Activated naive CD4-positive, alpha-beta T cell treated with anti-CD3 and anti-CD28 coated beads, Interleukin-2, amount 10 ng/mL, durations not matched to agents 7 days and 5 days (primary cell): ENCODE measurements at places on chromosomes 2 and 18.

DNA sequence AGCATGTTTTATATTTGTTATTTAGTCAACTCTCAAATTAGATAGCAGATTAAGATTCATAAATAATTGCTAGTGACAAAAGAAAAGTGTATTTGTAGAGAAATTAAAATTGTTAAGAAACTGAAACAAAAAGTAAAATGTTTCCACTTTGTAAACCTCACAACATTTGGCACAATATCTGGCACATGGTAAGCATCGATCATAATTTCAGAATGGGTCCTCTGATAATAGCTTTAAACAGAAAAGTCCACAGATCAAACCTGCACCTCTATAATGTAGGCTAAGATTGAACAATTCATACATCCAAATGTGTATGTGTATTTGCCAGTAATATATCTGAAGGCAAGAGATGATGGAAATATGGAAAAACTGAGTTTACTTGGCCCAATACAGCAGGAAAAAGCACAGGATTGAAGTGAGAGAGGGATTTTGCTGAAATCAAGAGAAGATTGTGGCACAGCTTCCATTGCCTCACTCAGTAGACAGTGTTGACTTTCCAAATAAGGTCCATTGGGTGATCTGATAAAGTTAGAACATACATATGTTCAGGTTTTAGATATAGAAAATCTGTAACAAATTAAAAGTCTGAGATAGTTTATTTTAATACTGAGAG is 39.4 kb downstream of the COBLL1 start:
- H3K4me3 ChIP-seq, result no peak overlapping the region
- no peaks in the 10 kb centered on the region for H3K27me3 ChIP-seq
- H3K4me1 ChIP-seq, result no peaks in the 10 kb centered on the region

DNA sequence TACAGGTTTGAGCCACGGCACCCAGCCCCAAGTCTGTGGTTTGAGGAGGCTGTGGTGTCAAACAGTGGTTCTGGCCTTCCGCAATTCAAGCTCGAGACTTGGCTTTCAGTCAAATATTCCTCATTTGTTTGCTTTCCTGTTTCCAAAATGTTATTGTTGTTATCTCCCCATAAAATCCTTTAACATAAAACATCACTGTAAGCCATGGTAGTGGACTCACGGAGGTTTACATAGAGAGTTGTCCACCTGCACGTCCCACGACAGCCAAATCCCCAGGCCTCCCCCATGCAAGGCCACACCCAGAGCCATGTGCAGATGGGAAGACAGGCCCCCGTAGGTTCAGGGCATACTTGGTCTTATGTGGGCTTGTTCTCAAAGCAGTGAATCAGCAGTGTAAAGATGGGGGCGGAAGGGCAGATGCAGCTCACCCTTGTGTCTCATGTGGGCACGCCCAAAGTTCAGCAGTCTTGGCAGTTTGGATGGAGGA is 18.9 kb upstream of the ST3GAL5 start:
- H3K27me3 ChIP-seq, result peaks cover 39% of the 10 kb centered on the region
- no peaks in the 10 kb centered on the region for H3K4me1 ChIP-seq
- H3K4me3 ChIP-seq, result no peak overlapping the region
- no peaks in the 10 kb centered on the region for H3K36me3 ChIP-seq
- DNase-seq, result no peak

GRCh38 chr2:127737892-127738291 is 36.6 kb downstream of the SFT2D3 start:
- DNase-seq, result no peak
- H3K4me3 ChIP-seq, result no peak overlapping the region
- H3K27me3 ChIP-seq, result no peaks in the 10 kb centered on the region
- H3K4me1 ChIP-seq, result peaks cover 2% of the 10 kb centered on the region
- peaks cover 44% of the 10 kb centered on the region for H3K36me3 ChIP-seq

DNA sequence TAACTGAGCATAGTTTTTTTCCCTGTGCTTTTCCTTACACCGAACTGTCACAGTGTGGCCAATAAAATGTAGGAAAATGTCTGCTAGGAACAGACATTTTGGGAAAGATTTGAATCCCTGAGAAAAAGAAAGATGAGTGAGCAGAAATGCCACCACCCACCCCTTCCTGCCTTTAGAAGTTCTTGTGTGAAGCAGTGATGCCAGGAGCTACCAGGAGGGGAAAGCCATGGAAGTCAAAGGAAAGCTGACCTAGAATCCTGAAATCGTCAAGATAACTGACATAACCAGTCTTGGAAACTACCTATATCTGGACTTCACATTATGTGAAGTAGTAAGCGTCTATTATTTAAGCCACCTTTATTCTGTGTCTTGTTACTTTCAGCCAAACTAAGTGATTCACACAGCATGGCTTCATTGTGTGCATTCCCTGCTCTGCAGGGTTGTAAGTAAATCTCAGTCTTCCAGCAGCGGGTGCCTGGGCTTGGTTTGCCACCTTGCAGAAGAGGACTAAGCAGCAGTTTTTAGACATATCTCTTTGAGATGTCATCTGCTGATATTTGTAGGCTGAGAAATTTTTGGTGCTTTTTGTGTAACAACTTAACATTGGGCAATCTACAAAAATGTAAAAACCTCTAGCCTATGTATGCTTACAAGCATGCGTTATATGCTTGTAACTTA is 11.2 kb upstream of the SPRED2 start:
- peaks cover 46% of the 10 kb centered on the region for H3K27me3 ChIP-seq
- no peaks in the 10 kb centered on the region for H3K4me1 ChIP-seq
- H3K36me3 ChIP-seq, result no peaks in the 10 kb centered on the region
- no peak for DNase-seq

DNA sequence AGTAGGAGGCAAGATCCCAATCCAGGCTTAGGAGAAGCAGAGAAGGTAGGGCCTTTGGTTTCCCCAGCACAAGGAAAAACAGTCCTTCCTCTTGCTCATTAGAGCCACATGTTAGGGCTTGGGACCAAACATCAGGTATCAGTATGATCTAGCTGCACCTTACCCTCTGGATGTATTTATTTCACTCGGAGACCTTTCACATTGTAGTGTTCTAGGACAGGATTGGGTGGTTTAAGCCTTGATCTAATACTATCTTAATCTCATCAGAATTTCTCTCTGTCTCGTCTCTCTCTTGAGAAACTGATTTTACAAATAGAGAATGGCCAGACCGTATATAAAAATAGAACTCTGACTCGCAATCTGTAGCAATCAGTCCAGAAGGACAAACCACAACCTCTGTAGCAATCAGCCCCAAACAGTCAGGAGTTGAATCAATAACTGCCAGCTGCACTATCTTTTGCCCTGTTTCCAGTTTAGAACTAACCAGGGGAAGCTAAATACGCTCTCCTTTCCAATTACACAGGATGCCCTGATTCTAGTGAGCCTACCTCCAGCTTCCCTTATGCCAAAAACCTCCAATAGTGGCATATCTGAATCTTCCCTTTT is 207.1 kb downstream of the TDRD15 start:
- no peaks in the 10 kb centered on the region for H3K36me3 ChIP-seq
- H3K27me3 ChIP-seq, result no peaks in the 10 kb centered on the region
- H3K27ac ChIP-seq, result no peak overlapping the region
- H3K4me3 ChIP-seq, result no peak overlapping the region
